Renal pelvis (tissue), 12 donors: ENCODE measurements at places on chromosomes 16 and 17. TPM values are rescaled to one million over a fixed set of nuclear protein-coding genes. Genes with fewer than 3 reads are reported as not detected.

Gene C16orf54
- polyA plus RNA-seq: 0.12 TPM

DNA sequence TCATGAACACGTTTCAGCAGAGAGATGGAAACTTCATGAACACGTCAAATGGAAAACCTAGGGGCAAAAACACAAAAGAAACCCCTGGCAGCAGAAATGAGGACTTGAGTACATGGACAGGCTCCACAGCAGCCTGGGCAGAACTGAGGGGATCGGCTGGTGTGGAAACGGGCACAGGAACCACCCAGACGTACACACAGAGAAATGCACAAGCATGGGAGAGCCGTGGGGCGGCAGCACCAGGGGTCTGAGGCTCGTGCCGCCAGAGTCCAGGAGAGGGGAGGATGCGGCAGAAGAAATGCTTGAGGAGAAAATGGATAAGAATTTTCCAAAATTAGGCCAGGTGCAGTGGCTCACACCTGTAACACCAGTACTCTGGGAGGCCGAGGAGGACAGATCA is 30.0 kb downstream of the MAP1LC3B start:
- no peak for DNase-seq

Gene C1QL1
- 2.7 TPM for polyA plus RNA-seq

DNA sequence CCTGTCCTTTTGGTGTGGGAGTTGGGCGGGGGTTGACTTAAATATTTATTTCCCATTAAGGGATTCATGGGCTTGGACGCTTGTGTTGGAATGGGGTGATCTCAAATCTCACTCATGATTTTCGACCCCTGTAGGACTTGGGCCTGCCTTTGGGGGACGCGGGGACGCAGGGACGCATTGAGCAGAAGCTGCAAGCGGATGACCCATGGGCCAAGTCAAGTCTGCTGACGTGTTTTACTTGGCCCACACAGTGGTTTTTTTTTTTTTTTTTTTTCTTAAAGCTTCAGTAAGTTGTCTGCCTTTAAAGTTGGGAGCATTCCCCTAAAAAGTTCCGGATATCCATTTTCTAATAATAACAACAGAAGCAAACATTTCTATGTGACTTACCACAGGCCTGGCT is 28.9 kb downstream of the CMIP start:
- DNase-seq: peak; percentile 67

Gene ARHGDIG
- polyA plus RNA-seq: 1.2 TPM

GRCh38 chr16:76653390-76654026 is 376.3 kb downstream of the CNTNAP4 start:
- DNase-seq: peak; percentile 54

DNA sequence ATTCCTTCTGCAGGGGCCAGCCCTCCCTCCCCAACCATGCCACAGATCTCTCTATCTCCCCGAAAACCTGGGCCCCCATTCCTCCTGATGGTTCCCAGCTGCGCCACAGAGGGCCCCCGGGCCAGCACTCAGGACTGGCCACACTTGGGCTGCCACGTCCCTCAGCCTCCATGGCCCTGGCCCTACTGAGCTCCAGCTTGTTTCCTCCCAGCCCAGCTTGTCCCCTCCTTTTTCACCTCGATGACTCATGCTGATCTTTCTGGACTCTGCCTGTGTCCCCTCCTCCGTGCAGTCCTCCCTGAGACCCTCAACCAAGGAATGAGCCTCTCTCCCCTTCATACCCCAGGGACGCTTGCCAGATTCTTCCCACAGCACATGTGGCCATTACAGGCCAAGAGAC is 10.9 kb upstream of the FAM83G start:
- DNase-seq: no peak

Gene CDH16
- 319 TPM for polyA plus RNA-seq

DNA sequence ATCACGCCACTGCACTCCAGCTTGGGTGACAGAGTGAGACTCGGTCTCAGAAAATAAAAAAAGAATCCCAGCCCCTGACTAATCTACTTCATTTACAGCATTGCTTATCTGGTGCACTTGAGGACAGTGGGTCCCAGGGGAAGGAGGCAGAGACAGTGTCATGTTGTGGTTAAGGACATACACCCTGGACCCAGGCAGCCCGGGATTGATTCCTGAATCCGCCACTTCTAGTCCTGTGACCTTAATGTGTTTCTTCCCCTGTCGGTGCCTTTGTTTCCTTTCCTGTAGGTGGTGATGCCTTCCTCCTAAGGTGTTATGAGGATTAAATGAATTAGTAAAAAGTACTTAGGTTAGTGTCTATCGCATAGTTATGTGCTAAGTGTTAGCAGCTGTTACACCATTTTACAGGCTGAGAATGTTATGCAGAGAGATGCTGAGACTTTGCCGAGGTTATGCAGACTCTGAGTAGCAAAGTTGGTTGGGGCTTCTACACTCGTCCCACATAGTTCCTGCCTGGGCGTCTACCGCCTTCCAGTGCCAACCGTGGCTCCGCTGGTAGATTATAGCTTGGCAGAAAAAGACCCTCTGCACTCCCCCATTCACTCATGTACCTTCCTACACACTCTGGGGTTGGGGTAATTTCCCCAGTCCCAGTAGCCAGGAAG is 74.8 kb downstream of the RAB11FIP4 start:
- DNase-seq: no peak

Gene CLDN7
- polyA plus RNA-seq: 67.5 TPM

Gene CEMP1
- polyA plus RNA-seq: 2.8 TPM

DNA sequence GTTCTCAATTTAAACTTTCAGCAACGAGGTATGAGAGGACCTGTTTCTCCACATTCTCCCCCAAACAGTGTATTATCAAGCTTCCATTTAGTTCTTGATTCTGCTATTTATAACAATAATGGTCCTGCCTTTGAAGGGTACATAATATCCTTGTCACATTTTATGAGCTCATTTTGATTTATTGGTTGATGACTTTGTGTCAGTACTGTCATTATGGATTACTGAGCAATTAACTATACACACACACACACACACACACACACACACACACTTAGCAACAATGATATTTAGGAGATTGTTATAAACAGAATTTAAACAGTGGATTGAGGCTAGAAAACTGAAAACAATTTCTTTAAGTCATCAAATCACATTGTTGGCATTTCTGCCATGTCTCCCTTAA is 7.0 kb downstream of the TMIGD1 start:
- DNase-seq: no peak

GRCh38 chr16:65023802-65024201 is 98.1 kb downstream of the CDH11 start:
- no peak for DNase-seq

DNA sequence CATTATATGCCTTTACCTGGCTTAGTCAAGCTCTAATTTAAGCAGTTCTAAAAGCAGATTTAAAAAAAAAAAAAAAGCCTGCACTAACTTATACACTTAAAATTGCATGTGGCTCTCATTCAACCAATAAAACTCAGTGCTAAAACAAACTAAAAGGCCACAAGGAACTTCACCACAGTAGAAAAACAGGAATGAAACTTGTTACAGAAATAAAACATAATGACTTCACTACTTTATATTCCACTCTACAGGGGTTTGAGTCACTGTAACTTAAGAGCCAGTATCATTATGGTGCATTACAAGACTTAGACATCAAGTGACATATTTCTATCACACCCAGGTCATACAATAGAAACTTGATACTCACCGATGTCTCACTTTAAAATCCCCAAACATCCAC is 11.1 kb downstream of the CA10 start:
- DNase-seq: no peak

GRCh38 chr17:37698911-37699255 is 46.0 kb downstream of the HNF1B start:
- DNase-seq: no peak

Gene KRT12
- 0.36 TPM for polyA plus RNA-seq

GRCh38 chr16:19380328-19380727 is 37.4 kb upstream of the TMC5 start:
- no peak for DNase-seq

- no peak for DNase-seq
Measured at GRCh38 chr17:67602974-67603373, 114.8 kb upstream of the NOL11 start.

GRCh38 chr16:54120846-54121480 is 165.6 kb downstream of the IRX3 start:
- no peak for DNase-seq

DNA sequence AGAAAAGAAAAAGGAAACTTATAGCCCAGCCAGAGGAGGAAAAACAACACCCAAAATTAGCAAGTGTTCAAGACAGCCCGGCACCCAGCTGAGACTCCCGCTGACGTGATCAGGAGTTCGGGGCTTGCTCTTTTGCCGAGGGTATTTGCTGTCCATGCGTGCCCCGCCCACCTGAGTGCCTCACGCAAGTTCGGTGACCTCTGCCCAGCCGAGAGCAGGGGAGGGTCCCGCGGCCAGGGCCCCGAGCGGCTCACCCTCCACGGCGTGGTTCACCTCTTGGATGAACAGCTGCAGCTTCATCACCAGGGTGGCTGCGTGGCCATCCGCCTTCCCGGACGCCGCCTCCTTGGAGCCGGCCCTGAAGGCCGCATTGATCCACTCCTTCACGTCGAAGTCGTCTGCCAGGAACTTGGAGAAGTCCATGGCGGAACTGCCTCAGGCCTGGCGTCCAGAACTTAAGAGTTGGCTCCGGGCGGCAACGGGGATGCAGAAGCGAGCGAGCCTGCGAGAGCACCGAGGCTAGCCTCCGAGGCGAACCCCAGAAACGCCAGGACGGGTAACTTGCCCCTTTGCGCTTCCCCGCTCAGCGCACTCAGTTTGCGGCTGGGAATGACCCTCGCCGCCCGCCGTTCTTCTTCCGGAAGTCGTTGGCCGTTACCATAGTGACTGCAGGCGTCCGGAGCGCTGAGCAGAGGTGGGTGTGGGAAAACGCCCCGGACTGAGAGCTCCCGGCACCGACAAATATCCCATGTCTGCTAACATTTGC is at the start of gene COG7:
TSS of gene COG7 (minus strand) at position 618 of the 766 bp plus-strand sequence. CDS start at position 423, 195 bp downstream.
- DNase-seq: peak; percentile 89

Gene RNF40
- 120 TPM for polyA plus RNA-seq

GRCh38 chr17:46020023-46020761 is 21.1 kb downstream of the STH start:
- no peak for DNase-seq

- no peak for DNase-seq
Measured at GRCh38 chr17:79874329-79874981, 35.2 kb upstream of the CBX4 start.

GRCh38 chr16:53837426-53837825 is 133.5 kb downstream of the FTO start:
- DNase-seq: no peak

Gene ALOX12B
- polyA plus RNA-seq: 1.0 TPM

GRCh38 chr16:58850678-58851020 is 116.5 kb upstream of the GOT2 start:
- DNase-seq: no peak

Gene CYBA
- polyA plus RNA-seq: 194 TPM

GRCh38 chr17:15012351-15012980 is 252.7 kb downstream of the PMP22 start:
- DNase-seq: no peak

Gene CEP112
- 16.1 TPM for polyA plus RNA-seq

GRCh38 chr16:7382521-7382920 is 49.9 kb downstream of the RBFOX1 start:
- no peak for DNase-seq

Gene METTL26
- 71.5 TPM for polyA plus RNA-seq

- DNase-seq: no peak
Measured at GRCh38 chr16:17082095-17082882, 388.5 kb downstream of the XYLT1 start.

- DNase-seq: no peak
Measured at GRCh38 chr16:70592106-70592571, 54.2 kb upstream of the IL34 start.

DNA sequence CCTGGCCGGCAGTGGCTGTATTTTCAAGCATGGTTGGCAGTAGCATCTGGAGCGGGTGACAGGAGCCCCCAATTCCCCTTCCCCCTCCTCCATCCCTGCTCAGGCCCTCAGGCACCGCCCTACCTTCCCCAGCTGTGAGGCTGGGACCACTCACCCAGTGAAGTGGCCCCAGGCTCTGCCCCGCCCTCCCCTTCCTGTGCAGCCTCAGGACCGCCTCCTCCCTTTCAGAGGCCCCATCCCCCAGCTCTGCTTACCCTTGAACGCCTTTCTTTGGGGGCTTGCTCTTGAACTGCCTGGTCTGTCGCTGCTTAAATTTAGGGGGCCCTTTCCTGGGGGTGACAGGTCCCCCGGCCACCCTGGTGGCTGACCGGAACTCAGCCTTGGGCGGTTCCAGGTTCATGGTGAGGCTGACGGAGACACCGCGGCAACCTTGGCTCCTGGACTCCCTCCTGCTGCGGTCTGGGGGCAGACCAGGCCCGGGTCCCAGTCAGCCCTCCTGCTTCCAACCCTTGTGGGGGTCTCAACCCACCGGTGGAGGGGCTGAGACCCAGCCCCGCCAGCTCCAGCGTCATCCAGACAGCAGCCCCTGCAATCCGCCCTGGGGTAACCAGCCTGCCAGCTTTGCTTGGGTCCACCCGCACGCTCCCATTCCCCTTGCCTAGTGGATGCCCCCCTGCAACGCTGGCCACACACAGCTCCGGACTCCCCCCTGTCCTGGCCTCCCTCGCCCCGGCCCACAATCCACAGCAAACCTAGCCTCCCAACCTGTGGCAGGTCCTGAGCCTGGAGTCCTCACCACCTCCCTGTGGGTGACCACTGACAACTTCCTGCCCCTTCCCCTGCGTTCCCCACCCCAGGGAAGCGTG is 3.2 kb downstream of the PDE6G start:
- no peak for DNase-seq

Gene MEIOB
- polyA plus RNA-seq: 1.9 TPM
